Fibroblast of lung (primary cell): ENCODE measurements at places on chromosomes 6 and 20. TPM values are rescaled to one million over a fixed set of nuclear protein-coding genes. Genes with fewer than 3 reads are reported as not detected.

SRSF12 gene
- total RNA-seq, result 0.33 and 0.51 TPM in 2 replicates

PEX6 gene
- total RNA-seq, result 49.2 and 61.4 TPM in 2 replicates

GRCh38 chr20:23086056-23086566 is at the start of gene CD93:
TSS of gene CD93 (minus strand) at chr20:23086324. CDS start at chr20:23086192, 132 bp downstream.
- no peaks in the 10 kb centered on the region for H3K27me3 ChIP-seq
- H3K4me1 ChIP-seq, result no peaks in the 10 kb centered on the region
- H3K4me3 ChIP-seq, result no peak within 1 kb of the TSS
- no peaks in the 10 kb centered on the region for H3K36me3 ChIP-seq

- no peak overlapping the region for H3K4me3 ChIP-seq
- H3K27me3 ChIP-seq, result no peaks in the 10 kb centered on the region
- H3K4me1 ChIP-seq, result peaks cover 10% of the 10 kb centered on the region
- no peak overlapping the region for H3K27ac ChIP-seq
- DNase-seq, result no peak
These were observed 67.2 kb downstream of the PTPN1 start for GRCh38 chr20:50577175-50578018.

DNA sequence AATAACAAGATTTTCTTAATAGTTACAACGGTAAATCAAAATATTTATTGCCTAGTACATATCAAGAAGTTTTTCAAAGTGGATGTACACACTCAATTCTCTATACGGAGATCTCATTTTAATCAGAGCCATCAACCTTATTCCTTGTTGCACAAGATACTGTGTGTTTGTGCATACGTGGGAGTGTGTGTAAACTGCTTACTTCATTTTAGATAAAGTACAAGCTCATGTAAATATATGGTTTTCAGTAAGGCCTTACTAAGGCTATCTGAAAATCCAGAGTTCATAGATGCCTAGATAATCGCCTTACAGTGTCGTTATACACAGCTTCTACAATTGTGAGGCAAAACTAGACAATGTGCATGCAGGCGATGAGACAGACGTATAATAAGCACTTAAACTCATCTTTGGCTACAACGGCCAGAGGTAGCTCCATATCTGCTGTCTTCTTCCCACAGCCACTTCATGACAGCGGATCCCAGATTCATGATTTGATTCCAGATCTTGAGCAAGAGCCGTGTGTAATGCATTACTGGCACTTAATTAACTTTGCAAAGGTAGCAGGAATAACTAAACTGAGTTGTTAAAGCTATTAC is 2.5 kb downstream of the PERP start:
- H3K4me1 ChIP-seq, result peaks cover 8% of the 10 kb centered on the region
- no peak overlapping the region for H3K4me3 ChIP-seq

DNA sequence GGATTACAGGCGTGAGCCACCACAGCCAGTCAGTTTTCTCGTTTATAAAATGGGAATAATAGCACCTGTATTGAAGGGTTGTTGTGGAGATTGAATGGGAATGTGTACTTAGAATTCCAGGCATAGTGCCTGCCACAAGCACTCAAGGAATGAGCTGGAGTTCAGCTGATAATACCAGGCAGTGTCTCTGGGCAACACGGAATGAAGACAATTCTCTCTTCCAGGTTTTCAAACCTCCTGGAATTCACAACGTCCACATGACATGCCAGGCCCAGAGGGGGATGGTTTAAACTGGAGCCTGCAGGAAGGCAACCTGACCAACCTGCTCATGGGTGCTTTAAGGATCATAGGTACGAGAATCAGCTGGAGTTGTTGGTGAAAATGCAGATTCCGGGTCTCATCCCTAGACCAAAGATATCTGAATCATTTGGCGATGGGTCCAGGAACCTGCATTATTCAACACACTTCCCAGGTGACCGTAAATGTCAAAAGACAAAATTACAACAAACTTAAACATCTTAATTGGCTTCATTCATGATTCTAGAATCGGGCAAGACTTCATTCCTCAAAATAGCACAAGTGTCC is 1.9 kb upstream of the PTPN1 start:
- no peak overlapping the region for H3K4me3 ChIP-seq
- H3K4me1 ChIP-seq, result peaks cover 12% of the 10 kb centered on the region
- no peak overlapping the region for H3K27ac ChIP-seq
- no peaks in the 10 kb centered on the region for H3K27me3 ChIP-seq
- no peak for DNase-seq
